Activated naive CD4-positive, alpha-beta T cell treated with Interleukin-2 at 50 U/mL for 16 hours (primary cell): ENCODE measurements at places on chromosomes 1 and 21.

GRCh38 chr1:243731301-243731891, 118.6 kb downstream of the AKT3 start:
- no peak for DNase-seq

DNA sequence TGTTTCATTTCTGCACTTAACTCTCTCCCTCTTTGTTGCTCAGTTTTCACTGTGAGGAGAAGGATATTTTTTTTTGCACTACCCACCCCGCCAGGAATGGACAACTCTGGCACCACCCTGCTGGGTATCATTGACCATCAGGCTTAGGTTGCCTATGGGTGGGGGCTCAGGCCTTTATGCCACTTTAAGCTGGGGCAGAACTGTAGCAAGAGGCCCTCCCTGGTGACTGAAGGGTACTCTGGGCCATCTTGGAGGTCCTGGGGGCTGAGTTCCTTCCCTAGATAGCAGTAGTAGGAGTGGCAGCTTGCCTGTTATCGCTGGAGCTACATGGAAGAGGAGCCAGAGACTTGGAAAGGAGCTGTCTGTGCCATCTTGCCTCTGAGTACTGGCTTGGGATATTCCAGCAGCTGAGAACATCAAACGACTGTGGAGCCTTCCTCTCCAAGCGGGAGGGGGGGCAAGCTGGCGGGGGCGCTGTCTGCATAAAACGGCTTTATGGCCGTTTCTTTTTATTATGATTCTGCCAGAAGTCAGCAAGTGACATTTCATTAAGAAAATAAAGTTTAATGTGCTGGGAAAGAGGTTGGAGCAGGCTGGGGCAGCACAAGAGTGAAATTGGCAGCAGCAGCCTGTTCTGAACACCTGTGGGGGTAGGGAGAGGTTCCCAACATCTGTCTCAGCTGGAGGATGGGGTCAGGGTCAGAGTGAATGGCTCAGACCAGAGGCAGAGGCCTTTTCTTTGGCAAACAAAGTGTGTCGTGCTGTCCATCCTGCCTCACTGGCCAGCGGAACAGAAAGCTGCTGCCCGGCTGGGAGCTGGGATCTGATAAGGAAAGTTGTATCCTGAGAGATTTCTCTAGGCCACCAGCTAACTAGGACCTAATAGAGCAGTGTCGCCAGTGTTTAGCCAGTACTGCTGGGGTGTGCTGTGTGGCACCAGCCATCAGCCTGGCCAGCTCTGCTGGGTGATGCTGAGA, 32.9 kb downstream of the TMEM53 start:
- DNase-seq = no peak

DNA sequence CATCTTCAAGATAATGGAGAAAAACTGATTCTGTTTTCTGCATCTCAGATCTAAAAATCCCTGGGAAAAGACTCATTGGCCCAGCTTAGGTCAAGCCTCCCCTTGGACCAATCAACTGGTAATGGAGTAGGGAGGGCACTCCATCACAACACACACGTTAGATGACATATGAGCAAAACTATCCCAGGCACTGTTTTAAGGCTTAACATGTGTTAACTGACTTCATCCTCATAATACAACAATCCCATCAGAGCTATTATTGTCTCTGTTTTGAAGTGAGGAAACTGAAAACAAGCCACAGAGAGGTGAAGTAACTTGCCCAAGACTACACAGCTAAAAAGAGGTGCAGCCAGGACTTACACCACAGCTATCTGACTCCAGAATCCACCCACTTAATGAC, 14.7 kb upstream of the CITED4 start:
- no peak for DNase-seq

DNA sequence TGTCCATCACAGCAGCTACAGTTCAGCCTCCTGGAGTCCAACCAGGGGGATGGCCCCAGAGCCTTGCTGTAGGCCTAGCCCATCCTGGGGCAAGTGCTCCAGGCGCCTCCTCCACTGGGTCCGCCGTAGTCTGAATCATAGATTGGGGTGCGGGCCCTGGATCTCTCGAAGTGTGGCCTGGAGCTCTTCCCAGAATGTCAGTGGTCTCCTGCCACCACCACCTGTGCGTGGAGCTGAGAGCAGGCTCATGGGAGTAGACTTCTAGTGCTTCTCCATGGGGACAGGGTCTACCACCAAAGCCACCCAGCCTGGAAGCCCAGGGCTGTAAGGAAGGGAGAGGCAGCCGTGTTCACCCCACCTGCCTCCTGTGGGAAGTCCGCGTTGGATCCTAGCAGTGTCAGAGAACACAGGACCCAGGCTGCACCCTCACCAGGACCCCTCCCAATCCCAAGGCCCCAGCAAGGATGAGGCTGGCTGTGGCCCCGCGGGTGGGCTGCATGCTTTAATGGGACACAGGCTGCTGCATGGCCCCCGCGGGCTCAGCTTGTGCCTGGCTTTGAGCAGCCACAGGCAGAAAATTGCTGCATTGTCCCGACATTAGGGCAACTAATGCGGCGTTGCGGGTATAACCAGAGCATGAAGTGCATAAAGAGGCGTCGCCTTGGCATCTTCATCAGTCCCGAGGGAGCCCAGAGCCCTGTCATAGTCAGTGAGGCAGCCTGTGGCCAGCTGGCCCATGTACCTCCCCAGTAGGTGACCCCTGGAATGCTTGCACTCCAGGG, 735 bp upstream of the HES3 start:
- DNase-seq = no peak

DNA sequence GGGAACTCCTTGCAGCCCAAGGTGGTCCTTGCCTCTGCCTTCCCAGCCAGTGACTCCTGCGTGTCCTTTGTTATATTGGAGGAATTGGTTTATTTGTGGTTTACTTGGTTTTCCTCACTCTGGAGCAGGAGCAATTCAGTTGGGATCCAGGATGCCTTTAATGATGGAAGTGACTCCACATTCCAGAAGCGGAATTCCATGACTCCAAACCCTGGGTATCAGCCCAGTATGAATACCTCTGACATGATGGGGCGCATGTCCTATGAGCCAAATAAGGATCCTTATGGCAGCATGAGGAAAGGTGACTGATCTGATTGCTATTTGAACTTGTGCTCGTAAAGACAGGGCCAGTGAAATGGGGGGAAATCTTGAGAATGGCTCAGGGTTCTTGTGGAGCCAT, 15.1 kb upstream of the PIGV start:
- no peak for DNase-seq

DNA sequence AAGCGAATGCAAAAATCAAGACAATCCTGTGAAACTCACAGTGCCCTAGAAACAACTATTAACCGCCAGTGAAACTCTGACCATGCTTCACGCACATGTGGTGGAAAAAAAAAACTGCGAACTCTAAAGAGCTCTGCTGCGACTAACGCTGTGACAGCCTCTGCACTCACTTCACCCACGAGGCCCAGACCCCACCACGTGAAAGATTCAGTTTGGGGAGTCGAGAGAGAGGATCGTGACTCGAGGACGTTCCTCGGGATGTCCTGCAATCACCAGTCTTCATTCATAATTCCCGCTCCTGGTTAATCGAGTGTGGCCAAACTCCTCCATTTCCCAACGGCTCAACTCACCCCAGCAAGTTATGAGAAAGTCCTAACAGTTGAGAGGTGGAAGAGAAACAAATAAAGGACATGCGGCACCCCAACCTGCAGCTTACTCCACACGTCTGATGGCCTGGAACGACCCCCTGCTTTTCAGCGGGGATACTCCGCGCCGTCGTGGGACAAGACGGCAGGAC, 1.1 kb downstream of the SERBP1 start:
- DNase-seq = peak; percentile 68

DNA sequence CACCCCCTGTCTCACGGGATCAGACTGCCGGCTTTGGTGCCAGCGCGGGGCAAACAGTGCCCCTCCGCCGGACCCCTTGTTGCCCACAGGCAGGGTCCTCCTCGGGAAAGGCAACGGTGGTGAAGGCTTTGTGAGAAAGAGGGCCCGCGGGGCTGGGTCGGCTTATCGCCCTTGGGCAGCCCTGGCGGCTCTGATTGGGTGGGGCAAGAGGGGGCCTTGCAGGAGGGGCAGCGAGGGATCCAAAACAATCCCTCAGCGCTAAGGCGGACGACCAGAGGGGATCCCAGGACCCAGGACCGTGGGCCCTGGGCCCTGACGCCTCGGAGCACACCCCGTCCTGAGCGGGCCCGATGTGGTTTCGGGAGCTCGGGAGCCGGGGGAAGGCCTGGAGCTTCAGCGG, 3.9 kb upstream of the ZNF678 start:
- DNase-seq = no peak

DNA sequence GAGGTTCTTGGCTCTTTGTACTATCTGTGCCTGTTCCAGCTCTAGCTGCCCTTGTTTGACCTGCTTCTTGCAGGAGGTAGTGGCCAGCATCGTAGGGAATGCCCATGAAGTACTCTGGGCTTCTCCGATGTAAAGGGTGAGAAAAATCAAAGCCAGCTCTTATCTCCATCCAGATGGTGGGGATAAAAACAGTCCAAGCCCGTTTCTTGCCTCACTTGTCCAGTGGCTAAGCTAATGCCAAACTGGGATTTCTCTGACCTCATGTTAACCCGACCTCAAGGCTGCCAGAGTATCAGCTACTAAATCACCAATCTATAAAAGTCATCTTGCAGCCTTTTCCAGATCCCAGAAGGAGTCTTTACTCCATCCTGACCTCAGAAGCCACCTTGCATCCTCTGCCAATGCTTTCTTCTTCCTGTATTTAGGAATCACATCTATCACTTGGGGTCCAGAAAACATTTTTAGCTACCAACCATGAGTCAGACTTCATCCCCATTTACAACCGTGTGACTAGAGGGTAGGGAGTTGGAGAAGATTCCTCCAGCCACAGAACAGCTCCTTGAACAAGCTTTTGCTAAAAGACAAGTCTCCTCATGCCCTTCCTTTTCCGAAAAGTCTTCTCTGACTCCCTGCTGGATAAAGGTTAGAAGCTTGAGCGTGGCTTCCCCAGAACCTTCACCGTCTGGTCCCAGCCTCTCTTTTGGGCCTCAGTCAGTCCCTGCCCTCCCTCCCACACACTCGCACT, 35.9 kb downstream of the KCNC4 start:
- DNase-seq = no peak

DNA sequence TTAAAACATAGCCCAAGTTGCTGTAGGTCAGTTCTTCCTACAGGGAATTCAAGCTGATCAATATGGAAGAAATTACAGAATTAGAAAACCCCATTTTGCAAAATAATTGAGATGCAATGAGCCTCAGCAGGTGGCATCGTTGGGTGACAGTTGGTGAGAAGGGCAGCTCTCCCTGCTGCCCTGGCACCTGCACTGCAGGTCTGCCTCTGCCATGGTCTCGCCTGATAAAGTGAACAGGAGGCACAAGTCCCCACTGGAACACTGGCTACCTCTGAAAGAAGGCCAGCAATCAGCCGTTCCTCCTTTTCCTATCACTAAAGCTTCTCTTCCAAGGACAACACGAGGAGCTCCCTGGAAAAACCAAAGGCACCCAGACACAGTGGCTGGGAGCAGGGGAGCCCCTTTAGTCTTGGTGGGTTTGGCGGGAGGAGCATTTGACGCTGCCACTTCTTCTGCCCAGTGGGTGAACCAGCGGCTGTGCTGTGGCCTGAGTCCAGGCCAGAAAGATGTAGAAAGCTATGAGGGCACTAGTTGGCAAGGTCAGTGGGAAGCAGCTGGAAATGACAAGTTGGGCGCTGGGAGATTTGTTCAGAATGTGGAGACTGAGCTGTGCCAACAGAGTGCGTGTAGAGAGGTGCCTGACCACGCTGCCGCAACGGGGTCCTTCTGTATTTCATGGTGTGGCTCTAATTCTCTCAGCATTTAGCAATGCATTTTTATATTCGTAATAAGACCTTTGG, 93.1 kb downstream of the RIPK4 start:
- no peak for DNase-seq

- peak; percentile 76 for DNase-seq
Measured at GRCh38 chr1:234478152-234478480, 863 bp downstream of the TARBP1 start.

- DNase-seq = no peak
Measured at GRCh38 chr1:177708406-177708805, 261.5 kb downstream of the SEC16B start.

DNA sequence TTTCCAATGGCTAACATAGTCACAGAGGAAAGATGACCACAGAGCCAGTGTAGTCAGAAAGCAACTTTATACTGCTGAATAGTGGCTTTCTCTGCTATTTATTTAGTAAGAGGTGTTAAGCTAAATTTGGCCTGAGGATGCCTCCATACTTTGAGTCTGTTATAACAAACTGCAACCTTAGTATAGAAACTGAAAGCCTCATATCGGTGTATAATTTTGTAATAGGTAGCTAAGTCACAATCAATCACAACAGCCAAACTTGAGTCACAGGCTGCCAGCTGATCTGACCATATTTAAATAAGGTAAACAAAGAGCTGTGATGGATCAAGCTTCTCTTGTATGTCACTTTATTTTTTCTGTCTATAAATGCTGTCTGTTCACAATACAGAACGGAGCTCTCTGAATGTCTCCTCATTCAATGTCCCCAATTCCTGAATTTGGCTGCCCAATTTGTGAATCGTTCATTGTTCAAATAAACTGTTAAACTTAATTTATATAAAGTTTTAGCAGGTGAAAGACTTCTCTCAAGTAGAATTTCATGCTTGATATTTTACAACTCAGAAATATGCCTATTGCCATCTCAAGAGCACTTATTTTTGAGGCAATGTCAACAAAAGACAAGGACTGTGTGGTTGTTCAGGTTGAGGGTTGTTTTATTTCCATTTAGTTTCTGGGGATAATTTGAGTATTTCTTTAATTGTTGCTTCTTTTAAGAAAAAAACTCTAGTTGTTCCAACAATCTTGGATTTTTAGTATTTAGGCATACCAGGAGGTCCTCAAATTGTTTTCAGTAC, 339.7 kb upstream of the B3GALT2 start:
- no peak for DNase-seq

DNA sequence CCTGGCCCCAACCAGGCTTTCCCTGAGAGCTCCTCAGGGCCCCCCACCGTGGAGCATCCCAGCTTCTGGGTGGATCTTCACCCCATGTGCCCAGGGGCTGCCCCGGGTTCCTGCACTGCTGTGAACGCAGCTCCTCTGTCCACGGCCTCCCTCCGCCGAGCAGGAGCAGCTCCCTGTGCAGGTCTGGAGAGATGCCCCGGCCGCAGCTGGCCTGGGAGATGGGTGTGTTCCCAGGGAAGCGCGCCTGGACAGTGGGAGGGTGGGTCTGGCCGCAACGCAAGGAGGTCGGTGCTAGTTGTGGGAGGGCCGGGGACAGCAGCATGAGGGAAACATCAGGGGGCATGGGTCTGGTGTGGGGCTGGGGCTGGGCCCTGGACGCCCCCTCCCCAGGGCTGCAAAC, 71.3 kb downstream of the MORN1 start:
- no peak for DNase-seq

DNA sequence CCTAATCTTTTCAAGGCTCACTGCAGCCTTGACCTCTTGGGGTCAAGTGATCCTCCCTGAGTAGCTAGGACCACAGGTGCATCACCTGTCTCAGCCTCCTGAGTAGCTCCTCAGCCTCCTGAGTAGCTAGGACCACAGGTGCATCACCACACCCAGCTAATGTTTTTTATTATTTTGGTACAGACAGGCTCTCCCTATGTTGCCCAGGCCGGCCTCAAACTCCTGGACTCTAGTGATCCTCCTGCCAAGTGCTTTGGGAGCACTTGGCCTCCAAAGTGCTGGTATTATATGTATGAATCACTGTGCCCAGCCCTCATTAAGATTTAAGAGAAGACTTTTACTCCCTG, 58.5 kb upstream of the S1PR1 start:
- DNase-seq = peak; percentile 18

- DNase-seq = no peak
Measured at GRCh38 chr1:87816646-87817045, 488.0 kb downstream of the LMO4 start.

GRCh38 chr1:170321113-170321512, 175.4 kb downstream of the NTMT2 start:
- DNase-seq = no peak
